ENCODE measurements at places on chromosomes 6 and 20.
A peak's percentile ranks its signal among the peaks of the same experiment; 100 is the strongest.

DNA sequence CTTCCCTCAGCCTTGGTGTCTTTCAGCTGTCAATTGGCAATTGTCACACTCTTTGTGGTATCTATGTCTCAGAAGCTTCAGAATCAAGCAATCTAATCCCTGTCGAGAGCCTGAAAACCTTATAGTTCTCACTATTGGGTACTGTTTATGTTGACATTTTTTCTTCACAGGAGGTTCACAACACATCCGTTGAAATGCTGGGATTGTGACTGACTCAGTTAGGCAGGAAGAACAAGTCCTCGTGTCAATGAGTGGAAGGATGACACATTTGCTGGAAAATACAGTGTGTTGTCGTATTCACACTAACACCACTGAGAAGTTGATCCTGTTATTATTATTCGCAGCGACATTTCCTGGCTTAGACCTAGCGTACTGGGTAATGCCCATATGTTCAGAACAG is 163.9 kb upstream of the CITED2 start:
- no peak for DNase-seq

GRCh38 chr20:24955045-24955444 is 6.0 kb downstream of the CST7 start:
- DNase-seq, result no peak

- no peak for DNase-seq
Observed at GRCh38 chr6:129996387-129996786, 22.0 kb upstream of the L3MBTL3 start.

DNA sequence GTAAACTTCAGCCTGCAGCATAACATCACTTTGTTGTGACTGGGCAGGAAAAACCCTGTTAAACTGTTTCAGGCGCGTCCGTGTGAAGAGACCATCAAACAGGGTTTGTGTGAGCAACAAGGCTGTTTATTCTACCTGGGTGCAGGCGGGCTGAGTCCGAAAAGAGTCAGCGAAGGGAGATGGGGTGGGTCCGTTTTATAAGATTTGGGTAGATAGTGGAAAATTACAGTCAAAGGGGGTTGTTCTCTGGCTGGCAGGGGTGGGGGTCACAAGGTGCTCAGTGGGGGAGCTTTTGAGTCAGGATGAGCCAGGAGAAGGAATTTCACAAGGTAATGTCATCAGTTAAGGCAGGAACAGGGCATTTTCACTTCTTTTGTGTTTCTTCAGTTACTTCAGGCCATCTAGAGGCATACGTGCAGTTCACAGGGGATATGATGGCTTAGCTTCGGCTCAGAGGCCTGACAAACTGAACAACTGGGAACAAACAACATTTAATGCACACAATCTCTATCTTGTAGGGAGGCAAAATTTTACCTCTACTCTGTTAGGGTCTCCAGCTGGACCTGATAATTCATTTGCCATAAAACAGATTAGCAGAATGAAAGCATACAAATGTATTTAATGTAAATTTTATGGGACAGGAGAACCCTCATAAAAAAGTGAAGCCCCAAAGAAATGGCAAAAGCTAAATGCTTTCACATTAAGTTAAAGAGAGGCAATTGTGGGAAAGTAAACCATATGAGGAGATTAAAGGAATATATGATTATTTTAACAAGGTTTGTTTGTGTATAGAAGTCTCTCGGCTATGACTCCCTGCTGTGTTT is 58.3 kb upstream of the HFE start:
- DNase-seq, result no peak

DNA sequence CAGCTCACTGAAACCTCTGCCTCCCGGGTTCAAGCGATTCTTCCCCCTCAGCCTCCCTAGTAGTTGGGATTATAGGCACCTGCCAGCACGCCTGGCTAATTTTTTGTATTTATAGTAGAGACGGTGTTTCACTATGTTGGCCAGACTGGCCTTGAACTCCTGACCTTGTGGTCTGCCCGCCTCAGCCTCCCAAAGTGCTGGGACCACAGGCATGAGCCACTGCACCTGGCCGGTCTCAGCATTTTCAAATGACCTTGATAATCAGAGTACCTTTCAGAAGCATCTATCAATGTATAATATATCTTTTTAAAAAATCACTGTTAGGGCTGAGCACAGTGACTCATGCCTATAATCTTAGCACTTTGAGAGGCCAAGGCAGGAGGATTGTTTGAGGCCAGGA is 143.0 kb downstream of the DOK5 start:
- no peak for DNase-seq

DNA sequence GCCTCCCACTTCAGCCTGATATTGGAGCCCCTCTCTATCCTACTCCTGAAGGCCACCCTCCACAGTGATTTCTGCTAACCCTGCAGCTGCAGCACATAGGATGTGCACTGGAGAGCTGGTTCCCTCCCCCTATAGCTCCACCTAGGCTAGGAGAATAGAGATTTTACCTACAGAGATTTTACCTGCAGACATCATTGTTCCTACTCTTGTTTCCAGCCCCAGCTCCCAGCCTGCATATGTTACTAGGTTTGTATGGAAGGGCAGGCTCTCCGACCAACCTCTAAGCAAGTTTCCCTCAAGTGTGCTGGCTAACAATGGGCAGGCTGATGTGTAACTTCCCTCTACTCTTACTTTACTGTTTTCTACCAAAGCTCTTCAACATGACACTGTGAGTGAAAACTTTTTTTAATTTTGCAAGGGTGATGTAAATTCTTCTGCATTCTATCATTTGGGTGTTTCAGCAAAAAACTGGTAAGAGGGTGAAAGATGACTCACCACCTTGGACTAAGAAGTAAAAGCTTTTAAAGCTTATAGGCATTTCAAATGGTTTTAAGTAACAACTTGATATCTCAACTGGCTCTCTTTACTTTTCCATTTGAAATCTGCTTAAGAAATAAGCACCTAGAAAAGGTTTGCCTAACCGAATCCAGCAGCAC is 106.8 kb downstream of the CDK19 start:
- no peak for DNase-seq

GRCh38 chr20:63969838-63970713 is at the start of gene ZNF512B:
ZNF512B (minus strand) TSS chr20:63969930; CDS start chr20:63967950, 1,980 bp downstream.
- peak; percentile 97 for DNase-seq

GRCh38 chr6:26067367-26067766 is 19.9 kb upstream of the HFE start:
- DNase-seq, result no peak

DNA sequence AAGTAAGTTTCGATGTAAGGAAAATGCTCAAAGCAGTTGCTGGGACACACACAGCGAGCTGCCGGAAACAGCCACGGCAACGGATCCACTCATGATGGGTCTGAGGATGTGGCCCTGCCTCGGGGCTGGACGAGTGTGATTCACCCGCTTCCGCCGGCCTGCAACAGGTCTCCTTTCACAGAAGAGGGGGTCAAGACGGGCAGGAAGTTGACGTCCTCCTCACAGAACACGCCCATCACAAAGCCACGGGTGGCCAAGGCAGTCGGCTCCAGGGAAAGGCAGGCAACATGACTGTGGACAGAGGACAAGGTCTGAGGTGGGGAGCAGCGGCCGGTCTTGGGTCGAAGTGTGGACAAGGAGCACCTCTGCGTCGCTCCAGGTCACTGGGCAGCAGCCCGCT is 29.9 kb upstream of the SMOC2 start:
- no peak for DNase-seq

GRCh38 chr6:39280247-39280731 is 33.9 kb downstream of the KCNK17 start:
- no peak for DNase-seq

- DNase-seq, result no peak
Observed at GRCh38 chr20:20737158-20737557, 24.7 kb upstream of the RALGAPA2 start.

DNA sequence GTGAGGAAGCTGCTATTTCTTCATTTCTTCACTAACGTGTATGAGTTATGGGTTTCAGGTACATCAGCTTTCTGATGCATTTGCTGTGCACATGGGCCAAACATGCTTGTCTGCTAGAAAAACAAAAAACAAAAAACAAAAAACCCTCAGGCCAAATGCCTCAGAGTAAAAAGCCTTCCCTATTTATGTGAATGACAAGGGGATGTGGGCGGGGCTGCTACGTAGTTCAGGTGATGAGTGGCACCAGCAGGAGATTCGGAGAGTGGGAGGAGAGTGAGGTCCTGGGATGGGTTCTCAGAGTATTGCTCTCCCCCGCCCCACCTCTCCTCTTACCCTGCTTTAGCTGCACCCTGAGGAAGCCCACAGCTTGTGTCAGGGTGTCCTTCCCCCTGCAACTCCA is 596.8 kb upstream of the JAG1 start:
- no peak for DNase-seq

DNA sequence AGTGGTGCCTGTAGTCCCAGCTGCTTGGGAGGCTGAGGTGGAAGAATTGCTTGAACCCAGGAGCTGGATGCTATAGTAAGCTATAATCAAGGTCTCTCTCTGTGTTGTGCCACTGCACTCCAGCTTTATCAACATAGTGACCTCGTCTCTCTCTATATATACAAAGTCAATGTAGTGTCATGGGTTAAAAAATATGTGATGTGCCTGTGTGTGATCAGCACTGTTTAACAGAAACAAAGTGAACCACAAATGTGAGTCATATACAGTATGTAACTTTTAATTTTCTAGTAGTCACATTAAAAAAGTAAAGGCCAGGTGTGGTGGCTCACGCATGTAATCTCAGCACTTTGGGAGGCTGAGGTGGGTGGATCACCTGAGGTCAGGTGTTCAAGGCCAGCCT is 85.3 kb upstream of the RNF24 start:
- DNase-seq, result no peak

GRCh38 chr20:20521736-20522135 is 153.8 kb downstream of the INSM1 start:
- no peak for DNase-seq
